Activated T-cell treated with anti-CD3 and anti-CD28 coated beads for 24 hours (primary cell): ENCODE measurements at places on chromosomes 6 and 20.
A peak's percentile ranks its signal among the peaks of the same experiment; 100 is the strongest.

DNA sequence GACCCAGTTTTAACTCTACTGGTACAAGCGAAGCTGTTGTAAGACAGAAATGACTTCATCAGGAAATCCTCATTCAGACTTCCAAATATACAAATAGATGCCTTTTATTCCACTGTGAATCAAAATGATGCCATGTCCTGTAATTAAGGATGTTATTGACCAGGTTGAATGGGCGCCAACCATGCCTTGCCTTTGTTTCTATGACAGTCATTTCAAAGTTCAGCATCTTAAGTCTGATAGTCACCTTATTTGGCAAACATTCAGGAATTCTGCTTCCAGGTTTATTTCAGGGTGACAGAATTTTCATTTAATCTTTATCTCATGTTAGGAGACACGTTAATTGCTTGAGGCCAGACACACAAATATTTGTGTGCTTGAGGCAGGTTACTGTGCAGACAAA is 592.8 kb upstream of the JAG1 start:
- DNase-seq, result no peak

- no peak for DNase-seq
Measured at GRCh38 chr6:38184585-38185080, 365.1 kb downstream of the ZFAND3 start.

- DNase-seq, result no peak
Measured at GRCh38 chr20:11726026-11726425, 191.7 kb upstream of the BTBD3 start.

DNA sequence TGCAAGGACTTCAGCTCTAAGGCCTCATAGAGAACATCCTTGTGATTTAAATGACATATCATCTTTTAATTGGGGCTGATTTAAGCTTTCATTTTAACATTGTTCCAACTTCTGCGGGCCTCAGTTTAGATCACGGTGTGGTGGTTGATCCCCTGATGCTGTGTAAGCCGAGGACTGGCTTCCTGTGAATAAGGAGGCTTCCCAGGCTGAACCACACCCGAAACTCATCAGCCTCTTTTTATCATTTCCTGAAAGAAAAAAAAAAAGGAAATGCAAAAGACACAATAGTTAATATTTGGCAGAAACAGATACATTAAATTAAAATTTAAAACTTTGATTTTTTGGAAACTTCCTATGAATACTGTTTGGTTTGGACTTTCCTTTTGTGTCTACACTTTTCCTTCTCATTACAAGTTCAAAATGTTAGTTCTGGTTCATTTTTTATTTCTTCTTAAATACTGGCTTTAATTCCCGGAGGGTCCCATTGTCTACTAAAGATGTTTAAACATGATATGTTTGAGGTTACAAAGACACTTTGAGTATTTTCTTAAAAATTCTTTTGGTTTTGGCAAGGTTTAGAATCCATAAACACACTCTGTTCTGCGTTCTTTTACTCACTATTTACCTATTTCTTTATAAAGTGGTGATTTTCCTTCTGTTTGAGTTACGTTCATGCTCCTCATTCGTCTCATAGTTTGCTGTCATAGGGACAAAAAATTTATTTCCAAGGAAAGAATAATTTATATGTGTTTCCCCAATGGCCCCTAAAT is 230.0 kb upstream of the SULF2 start:
- no peak for DNase-seq

DNA sequence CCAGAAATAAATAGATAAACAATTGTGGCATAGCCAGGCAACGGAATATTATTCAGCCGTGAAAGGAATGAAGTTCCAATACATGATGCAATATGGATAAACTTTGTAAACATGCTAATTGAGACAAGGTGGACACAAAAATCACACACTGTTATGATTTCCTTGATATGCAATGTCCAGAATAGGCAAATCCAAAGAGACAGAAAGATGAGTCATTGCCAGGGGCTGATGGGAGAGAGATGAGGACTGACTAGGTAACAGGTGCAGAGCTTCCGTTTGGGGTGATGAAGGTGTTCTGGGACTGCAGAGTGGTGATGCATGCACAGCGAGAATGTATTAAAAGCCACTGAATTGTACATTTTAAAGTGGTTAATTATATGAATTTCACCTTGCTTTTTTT is 31.1 kb upstream of the SPO11 start:
- no peak for DNase-seq

GRCh38 chr6:75762063-75762462 is 13.0 kb downstream of the MYO6 start:
- no peak for DNase-seq

DNA sequence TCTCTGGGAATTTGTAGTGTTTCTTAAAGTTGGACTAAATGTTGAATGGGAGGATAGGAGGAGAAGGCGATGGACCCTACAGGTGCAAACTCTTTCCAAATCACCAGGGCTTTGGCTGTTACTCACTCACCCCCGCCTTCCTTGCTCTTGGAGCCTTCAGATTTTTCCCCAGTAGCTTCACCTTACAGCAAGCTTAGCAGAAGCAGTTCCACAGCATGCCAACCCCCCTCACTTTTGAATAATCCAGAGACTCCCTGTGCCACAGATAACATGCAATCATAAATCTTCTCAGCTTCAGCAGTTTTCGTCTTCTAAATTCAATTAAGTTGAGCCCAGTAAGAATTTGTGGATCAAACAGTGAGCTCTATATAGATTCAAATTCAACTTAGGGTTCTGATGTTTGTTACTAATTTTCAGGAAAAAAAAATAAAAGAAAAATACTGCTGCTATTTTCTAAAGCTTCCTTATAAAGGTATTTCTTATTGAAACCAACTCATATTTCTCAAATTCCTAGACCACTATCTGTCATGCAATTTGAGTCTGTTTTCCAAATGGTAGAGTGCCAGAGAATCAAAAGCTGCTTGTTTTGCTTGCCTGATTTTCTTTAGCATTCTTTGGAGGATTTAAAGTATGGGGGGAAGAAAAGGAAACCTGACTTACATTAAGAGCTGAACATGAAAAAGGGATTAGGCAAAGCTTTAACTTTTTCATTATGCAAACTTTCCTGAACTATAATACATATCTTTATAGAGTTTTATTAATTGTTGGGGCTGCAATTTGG is 166.4 kb downstream of the EYA4 start:
- no peak for DNase-seq

DNA sequence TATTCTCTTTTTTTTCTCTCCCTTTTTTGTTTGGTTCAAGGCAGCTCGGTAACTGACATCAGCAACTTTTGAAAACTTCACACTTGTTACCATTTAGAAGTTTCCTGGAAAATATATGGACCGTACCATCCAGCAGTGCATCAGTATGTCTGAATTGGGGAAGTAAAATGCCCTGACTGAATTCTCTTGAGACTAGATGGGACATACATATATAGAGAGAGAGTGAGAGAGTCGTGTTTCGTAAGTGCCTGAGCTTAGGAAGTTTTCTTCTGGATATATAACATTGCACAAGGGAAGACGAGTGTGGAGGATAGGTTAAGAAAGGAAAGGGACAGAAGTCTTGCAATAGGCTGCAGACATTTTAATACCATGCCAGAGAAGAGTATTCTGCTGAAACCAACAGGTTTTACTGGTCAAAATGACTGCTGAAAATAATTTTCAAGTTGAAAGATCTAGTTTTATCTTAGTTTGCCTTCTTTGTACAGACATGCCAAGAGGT is 10.6 kb downstream of the HEY2 start:
- DNase-seq, result no peak

DNA sequence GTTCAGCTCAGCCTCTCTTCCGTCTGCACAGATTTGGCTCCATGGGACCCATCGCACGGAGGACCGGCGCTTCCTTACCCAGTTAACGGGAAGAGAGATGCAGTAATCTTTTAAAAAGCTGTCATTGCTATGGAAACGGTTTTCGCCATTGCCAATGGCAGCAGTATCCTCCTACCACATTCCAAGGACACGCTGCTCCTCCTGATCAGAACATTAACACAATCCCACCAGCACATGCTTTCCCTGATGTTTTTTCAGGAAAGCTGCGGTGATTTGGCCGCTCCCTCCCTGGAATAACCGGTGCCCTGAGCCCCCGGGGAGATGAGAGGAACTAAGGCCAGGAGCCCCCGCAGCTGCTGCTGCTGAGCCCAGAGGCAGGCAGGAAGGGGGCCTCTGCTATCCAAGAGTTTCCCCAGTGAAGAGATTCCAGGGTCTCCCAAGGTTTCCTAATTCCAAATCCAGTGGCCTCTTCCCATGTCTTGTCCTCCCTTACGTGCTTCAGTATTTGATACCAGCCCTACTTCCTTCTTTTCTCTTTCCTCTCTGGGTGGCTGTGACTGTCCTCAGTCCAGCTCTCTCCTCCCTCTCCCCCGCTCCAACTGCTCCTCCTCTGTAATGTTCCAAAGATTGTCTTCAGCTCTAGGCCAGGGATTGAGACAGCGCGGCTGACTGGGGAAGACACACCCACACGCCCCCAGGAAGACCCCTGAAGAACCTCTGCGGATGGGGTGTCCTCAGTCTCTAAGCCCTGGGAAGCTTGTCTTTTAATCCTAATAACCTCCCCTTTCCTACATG is 2.6 kb downstream of the BNIP5 start:
- DNase-seq, result no peak

- DNase-seq, result no peak
Measured at GRCh38 chr6:139173172-139173571, 38.3 kb downstream of the HECA start.

GRCh38 chr6:15911753-15912504 is 217.0 kb upstream of the MYLIP start:
- DNase-seq, result peak; percentile 42

GRCh38 chr6:10215326-10216110 is 199.4 kb downstream of the TFAP2A start:
- no peak for DNase-seq

- peak; percentile 1 for DNase-seq
Measured at GRCh38 chr6:114108119-114109002, 137.4 kb upstream of the HDAC2 start.

DNA sequence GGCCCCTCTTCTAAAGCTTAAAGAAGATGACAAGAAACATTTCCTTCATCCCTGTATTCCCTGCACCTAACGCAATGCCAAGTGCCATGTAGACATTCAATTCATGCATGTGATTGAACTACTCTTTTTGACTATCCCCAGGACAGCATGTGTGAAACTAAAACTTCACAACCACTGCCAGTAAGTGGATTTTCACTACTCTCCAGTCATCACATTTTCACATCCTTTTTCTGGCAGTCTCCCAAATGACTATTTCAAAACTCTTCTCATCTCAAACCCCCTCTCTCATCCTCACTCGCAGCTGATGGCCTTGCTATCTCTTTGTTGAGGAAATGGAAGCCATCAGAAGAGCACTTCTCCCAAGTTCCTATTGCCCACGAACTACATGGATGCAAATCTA is 122.6 kb downstream of the OPRM1 start:
- DNase-seq, result no peak

GRCh38 chr6:147633191-147633590 is 124.7 kb downstream of the SAMD5 start:
- no peak for DNase-seq

- no peak for DNase-seq
Measured at GRCh38 chr6:109891924-109892323, 86.2 kb upstream of the GPR6 start.

DNA sequence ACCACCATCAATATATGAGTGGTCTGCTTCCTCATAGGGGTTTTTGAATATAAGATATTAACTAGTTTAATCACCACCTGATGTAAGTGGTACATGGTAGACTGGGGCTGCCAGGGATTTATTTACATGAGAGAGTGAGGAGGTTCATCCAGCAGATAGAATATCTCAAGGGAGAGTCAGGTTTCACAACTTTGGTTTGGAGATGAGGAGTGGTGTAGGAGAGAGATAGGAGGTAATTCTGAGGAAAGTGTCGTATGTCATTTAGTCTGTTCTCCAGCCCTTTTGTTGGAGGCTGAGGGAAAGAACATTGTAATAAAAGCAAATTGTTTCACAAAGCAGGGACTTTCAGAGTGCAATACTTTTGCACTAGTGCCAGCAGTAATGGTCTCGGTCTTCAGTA is 16.8 kb downstream of the L3MBTL3 start:
- DNase-seq, result no peak

DNA sequence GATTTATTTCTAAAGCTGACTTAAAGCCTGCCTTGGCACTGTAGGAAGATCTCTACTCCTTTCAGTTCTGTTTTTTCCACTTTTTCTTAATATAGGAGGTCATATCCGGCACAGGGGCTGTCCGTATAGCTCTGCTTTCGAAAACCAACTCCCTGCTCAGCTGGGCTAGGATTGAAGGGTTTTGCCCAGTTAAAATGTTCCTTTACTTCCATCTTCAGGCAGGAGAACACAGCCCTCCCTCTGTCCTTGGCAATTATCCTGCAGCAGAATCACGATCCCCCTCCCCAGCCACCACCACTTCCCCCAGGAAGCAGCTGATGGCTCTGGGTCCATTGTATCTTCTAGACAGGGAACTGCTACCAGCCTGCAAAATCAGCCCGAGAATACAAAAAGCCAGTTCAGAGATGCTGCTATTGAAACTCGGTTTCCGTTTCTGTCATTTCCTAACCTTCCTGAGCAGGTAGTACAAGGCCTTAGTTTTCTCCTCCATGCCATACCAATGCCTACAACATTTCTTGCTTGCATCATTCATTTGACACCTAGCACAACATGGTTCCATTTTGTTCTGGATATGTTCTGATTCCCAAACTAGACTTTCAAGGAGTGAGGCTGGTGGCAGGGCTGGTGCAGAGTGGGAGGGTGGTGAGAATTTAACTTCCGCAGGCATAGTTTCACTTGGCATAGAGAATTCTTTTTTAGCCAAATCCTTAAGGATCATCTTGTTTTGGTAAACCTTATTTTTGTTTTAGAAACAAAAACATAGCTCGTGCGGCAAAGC is 53.9 kb downstream of the FAM50B start:
- DNase-seq, result no peak

- DNase-seq, result no peak
Measured at GRCh38 chr6:150722614-150723344, 123.1 kb downstream of the PLEKHG1 start.

- no peak for DNase-seq
Measured at GRCh38 chr6:139308286-139308916, 16.6 kb upstream of the TXLNB start.

- peak; percentile 20 for DNase-seq
Measured at GRCh38 chr20:5674176-5674660, 76.0 kb upstream of the SHLD1 start.

DNA sequence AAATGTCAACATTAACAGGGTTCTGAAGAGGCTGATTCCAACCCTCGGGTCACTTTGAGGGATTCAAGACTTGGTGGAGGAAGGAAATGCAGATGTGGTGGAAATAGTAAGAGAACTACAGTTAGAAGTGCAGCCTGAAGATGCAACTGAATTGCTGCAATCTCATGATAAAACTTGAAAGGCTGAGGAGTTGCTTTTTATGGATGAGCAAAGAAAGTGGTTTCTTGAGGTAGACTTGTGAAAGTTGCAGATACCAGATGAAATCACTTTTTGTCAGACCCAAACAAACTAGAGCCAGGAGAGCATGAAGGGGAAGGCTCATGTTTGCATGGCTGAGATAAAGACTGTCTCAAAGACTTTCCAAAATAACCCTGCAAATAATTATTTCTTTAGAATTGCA is 16.2 kb downstream of the ANKRD6 start:
- no peak for DNase-seq

- no peak for DNase-seq
Measured at GRCh38 chr6:5998711-5999687, 7.7 kb downstream of the NRN1 start.

- no peak for DNase-seq
Measured at GRCh38 chr6:43203029-43203717, 21.2 kb downstream of the CUL9 start.

- DNase-seq, result no peak
Measured at GRCh38 chr20:18272451-18272850, 15.9 kb upstream of the ZNF133 start.
